Stimulated activated CD8-positive, alpha-beta memory T cell treated with anti-CD3 and anti-CD28 coated beads, Interleukin-4, amount 100 ng/mL, for 4 hours (primary cell): ENCODE measurements at places on chromosomes 4 and X.

DNA sequence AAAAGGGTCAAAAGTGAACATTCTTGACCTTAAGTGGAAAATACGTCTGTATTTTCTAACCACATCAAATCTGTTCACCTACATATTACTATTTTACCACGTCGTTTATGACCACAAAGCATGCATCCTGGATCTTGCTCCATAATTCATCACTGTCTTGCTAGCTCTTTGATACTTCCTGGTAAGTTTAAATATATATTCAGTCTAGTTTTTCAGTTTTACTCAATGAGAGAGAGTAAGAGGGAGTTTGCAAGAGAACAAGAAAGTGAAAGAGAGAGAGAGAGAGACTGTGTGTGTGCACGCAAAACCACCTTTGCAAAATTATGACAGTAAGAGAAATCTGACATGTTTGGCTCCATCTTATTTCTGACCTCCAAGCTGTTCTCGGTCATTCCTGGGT, 173.7 kb upstream of the GALNTL6 start:
- DNase-seq, result no peak

DNA sequence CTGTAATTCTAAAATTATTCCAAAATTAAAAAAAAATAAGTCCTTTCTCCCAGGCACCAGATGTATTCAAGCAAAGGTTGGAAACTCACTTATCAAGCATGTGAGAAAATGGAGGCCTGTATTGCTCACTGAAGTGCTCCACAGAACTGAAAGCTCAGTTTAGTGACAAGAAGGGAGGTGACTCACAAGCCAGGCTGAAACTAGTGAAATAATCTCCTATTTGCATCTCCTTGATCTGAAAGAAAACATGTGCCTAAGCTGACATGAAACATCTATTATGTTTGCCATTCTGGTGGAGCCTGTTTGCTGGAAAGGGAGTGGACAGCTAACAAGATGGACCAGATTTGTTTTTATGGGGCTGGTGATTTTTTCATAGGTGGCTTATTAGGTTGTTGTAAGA, 54.0 kb upstream of the AMELX start:
- no peak for DNase-seq

- no peak for DNase-seq
These were observed 1250.4 kb downstream of the PCDH18 start for GRCh38 chr4:136281889-136282288.

DNA sequence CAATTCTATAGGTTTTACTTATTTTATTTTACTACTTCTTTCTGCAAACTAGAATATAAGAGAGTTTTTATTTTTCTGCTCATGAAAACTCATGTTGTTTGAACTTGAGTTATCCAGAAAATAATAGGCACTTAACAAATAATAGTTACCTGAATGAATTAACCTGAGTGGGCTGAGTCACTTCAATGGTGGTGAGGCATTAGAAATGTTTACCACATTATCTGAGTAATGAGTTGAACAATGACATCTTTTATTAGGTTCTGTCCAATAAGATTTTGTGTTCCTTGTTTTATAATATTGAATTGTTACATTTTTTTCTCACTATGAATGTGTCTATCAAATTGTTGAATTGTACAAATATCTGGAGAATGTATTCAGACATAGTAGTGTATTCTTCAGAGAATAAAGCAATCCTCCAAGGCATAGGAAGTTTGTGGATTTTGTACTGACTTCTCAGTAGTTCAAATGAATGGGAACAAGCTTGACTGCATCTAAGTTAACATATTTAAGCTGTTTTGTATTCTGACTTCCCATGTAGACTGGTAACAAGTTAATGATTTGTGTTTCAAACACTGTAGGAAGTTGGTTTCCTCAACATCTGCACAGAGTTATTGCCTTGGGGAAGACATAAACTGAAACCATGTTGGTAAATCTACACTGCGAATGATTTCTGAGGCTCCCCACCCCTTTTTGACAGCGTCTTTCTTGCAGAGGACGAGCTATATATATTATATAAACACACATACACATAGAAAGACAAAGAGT, 1808.9 kb upstream of the TENM3 start:
- no peak for DNase-seq

GRCh38 chr4:145828802-145829485, 109.7 kb downstream of the ZNF827 start:
- no peak for DNase-seq

DNA sequence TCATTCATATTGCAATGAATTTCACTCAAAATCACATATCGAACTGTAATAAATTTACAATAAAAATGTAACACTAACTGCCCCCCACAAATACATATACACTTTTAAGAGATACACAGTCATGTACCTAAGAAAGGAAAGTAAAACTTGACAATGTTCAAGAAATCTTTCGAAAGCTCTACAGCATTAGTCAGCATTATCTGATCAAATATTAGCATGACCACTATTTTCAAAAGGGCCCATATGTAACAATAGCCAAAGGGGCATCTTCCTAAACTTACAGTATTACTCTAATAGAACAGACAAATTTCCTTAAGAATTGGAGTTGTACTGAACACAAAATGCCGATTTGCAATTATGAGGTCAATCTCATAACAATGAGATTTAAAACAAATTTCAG, 51.8 kb downstream of the STX18 start:
- no peak for DNase-seq

GRCh38 chrX:15334561-15334960, 762 bp downstream of the PIGA start:
- no peak for DNase-seq

DNA sequence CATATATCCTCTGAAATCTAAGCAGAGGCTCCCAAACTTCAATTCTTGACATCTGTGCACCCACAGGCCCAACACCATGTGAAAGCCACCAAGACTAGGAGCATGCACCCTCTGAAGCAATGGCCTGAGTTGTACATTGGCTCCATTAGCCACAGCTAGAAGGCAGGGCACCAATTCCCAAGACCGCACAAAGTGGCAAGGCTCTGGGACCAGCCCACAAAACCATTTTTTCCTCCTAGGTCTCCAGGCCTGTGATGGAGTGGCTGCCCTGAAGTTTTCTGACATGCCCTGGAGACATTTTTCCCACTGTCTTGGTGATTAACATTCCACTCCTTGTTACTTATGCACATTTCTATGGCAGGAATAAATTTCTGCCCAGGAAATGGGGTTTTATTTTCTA, 232.2 kb upstream of the GRID2 start:
- DNase-seq, result no peak

DNA sequence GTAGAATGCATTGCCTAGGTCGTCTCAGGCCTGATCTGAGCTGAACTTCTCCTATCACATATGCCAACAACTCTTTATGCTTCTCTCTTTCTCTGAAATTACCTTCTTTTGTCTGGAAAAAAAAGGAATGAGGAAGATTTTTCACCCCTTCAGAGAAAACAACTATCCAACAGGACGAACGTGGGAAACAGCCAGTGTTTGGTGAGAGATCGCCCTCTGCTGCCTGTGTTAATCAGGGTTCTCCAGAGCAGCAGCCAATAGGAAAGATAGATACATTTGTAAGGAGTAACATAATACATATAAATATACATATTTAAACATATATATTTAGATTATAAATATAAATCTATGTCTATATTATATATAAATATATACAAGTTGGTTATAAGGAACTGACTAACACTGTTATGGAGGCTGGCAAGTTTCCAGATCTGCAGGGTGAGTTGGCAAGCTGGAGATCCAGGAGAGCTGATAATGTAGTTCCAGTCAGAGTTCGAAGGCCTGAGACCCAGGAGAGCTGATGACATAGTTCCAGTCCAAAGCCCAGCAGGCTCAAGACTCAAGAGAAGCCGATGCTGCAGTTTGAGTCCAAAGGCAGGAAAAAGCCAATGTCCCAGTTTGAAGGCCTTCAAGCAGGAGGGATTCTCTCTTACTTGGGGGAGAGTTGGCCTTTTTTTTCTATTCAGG, 13.3 kb downstream of the CETN2 start:
- no peak for DNase-seq

DNA sequence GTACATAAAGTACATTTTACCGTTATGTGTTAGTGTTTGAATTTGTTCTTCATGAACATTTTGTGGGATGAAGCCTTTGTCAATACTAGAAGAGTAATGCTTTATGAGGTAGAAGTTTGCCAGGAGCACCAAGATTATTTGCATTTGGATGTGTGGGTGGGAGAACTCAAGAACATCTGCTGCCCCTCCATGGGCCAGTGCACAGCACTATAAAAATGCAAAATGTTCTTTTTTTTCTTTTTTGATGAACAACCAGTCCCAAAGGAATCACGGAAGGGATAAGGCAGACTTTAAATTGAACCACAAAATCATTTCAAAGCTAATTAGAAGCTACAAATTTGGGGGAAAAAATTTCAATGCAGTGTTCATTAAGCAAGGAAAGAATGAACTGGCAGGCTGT, 300.3 kb upstream of the NWD2 start:
- DNase-seq, result no peak

DNA sequence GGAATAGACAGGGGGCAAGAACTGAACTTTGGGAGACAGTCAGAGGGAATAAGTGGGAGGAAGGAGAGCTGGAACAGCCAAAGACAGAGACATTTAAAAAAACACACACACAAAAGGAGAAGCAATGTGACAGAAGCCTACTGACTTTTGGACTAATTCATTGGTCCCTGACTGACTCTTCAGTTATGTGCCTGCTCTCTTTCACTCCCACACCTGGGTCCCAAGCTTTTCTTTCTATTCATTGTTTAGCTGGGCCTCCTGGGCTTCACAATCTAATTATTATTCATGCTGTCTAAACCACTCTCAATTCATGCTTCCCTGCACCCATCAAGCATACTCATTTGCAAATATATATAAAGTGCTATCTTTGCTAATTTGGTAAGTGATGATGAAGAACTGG, 139.2 kb upstream of the IRS4 start:
- no peak for DNase-seq

DNA sequence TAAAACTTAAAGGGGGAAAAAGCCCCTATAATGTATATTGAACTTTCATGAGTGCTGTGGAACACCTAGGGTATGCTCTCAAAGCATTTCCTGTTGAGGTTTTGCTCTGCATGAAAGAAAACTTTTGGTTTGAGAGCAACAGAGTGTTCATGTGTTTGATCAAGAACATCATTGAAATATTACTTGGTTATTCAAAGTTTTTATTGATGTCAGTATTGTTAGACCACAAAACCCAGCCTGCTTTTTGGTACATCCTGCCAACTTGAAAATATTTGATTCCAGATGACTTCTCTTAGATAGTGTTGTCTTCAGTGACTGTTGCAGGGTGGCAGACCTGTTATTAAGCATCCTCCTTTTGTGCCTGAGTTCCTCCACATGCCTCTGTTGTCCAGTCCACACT, 68.0 kb downstream of the N4BP2 start:
- DNase-seq, result no peak

- DNase-seq, result no peak
These were observed 381.2 kb downstream of the RAPGEF2 start for GRCh38 chr4:159483782-159484741.

GRCh38 chr4:81606801-81607501, 135.2 kb upstream of the RASGEF1B start:
- DNase-seq, result no peak

DNA sequence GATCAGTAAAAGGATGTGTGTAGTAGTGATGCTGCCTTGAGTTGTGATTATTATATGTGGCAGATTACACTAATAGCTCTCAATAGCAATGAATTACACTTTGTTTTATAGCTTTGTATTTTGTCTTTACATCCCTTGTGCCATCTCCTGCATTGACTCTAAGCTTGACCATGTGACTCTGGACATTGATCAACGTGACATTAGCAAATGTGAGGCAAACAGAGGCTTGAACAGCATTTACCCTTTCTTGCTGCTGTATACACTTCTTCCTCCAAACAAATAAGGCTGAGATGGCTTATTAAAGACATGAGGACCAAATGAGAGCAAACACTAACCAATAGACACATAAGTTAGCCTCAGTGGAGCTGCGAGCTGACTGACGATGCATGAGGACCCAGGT, 63.5 kb downstream of the MAD2L1 start:
- DNase-seq, result no peak

DNA sequence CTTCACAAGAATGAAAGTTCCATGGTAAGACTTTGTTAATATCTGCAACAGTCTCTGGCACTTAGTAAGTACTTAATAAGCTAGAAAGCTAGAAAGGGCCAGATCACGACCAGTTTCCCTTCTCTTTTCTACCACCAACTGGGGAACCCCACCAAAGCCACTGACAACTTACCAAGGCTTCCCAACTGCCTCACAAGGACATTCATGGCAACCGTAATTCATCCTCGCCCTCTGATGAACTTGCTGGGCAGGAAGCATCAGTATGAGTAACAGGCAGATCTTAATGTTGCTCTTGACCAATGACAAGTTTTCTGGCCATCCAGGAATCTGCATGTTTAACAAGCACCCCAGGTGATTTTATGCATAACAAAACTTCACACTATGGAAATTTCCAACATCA, 23.2 kb upstream of the ZCCHC13 start:
- DNase-seq, result no peak

GRCh38 chr4:87370068-87370467, 20.9 kb downstream of the HSD17B11 start:
- no peak for DNase-seq

- DNase-seq, result no peak
These were observed 110.8 kb upstream of the AFF2 start for GRCh38 chrX:148389629-148390028.

DNA sequence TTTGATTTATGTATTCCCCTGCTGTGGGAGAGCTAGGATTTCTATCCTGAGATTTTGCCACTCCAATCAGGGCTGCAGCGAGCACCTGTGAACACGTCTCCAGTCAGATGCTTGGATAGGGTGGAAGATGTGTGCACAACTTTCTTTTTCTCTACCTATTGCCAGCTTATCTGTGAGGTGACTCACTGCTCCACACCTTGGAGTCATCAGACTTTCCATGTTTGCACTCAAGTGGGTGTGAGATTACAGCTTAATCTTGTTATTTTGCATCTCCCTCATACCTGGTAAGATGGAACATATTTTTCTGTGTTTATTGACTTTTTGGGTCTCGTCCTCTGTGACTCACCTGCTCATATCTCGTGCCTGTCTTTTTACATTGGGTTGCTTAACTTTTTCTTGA, 32.2 kb downstream of the PSAPL1 start:
- no peak for DNase-seq

DNA sequence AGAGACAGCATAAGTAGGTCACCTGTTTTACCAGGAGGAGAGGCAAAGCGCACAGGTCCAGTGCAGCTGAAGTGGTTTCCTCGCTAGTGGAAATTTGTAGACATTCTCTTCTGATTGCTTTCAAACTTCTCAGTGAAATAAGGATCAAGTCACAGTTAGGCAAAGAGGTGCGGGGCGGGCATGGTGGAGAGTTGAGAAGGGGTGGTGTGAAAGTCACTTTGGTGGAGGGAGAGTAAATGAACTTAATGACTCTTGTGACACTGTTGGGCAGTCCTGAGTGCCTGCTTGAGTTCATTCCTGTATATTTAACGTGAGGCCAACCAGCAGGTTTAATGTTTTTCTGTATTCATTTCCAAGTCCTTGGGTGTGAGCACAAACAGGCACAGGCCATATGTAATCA, 235.6 kb downstream of the TRIML1 start:
- no peak for DNase-seq

DNA sequence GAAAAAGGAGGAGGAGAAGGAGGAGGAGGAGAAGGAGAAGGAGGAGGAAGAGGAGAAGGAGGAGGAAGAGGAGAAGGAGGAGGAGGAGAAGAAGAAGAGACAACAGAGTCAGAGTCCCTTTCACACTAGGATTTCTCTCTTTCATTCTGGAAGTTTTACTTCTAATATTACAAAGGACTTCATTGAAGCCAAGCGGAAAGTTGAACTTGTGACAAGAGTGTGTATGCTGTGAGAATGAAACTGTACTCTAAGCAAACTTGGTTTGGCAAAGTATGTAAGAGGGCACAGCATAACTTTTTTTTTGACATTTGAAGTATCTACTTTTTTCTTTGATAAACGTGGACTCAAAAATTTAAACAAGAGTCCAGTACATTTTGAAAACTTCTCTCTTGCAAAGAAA, 48.0 kb downstream of the CXCL8 start:
- no peak for DNase-seq
